Renal cortex interstitium (tissue), 15 donors: ENCODE measurements at places on chromosomes 12 and 14.

DNA sequence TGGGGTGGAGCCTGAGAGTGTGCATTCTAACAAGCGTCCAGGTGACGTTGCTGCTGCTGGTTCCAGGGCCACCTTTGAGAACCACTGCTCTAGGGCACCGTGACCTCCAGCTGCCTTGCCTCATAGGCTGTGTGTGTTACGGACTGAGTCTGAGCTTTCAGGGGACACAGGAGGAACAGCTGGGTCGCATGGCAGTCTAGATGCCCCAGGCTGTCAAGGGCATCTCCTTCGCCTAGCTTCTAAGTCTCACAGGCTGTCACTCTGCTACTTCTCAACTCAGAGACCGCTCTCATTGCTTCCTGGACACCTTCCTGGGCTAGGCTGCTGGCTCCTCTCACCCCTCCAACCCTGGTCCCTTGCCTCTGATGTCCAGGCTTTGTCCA lies 965 bp downstream of the KRT73 start:
- DNase-seq = no peak

GRCh38 chr14:55739967-55740648 lies 160.1 kb downstream of the KTN1 start:
- DNase-seq = no peak

DNA sequence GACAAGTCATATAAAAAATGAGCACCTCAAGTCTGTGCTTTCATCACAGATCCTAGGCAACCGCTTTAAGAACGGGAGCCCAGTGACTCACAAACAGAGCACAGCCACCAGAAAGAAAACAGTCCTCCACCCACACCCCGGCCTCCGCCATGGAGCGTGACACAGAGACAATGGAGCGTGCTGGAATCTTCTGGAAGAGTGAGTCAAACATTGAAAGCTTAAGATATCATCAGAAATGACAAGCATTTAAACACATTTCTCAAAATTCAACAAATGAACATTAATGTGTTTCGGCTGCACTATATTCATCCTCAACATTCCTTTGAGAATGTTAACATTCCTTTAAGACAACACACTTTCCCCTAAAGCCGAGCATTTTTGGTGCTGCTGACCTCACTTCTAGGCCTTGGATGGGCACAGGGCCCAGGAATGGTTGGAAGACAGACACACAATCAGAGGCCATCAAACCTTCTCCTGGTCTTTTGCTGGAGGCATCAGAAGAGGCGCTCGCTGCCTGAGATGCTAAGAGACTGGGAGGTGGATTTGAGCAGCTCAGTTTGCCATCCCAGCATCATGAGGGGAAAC lies 23.6 kb upstream of the TMEM132D start:
- DNase-seq = no peak

- no peak for DNase-seq
These were observed 1034.1 kb downstream of the BCL11B start for GRCh38 chr14:98237939-98238338.

GRCh38 chr12:65631621-65632111 lies 192.6 kb upstream of the HMGA2 start:
- DNase-seq = no peak

DNA sequence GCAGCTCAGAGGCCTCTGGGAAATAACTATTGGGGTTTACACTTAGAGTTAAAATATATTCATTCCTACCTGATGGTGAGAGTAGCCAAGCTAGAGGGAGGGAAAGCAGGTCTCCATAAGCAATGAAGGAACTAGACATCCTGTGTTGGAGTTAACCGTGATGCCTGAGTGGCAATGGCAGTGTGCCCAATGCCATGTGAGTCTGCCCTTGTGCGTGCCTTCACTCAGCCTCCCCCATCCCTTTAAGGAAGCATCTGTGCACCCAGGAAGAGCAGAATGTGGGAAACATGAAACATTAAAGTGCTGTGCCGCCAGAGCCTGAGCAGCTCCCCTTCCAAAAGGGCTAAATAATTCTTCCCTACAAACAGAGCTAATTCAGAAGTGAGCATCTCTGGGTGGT lies 76.3 kb downstream of the COX16 start:
- no peak for DNase-seq

DNA sequence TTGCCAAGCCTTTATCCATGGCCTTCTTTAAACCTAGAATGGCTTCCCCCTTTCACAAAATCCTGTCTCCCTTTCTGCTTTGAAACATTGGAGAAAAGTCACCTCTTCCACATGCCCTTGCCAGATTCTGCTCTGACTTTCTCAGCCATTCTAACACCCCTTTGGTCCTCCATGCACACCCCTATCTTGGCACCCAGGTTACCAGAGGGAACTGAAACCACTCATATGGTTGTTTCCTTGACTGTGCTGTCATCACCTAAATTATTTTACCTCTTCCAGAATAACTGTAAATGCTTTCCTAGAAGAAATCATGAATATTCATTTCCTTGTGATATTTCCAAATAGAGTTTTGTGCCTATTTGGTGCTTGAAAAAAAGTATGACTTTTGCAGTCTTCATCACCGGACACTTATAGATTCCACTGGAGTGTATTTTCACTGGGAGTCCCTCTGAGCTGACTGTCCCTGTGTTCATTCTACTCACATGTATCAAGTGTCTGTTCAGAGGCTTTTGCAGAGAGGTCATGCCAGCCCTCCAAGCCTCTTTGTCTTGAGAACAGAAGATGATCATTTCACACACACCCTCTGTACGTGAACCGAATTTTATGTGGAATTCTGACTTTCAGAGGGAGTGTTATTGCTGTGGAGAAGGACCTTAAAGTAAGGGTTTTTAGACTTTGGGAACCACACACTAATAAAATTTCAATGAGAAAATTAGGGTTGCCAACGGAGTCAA lies 74.1 kb downstream of the PLXNC1 start:
- DNase-seq = no peak

DNA sequence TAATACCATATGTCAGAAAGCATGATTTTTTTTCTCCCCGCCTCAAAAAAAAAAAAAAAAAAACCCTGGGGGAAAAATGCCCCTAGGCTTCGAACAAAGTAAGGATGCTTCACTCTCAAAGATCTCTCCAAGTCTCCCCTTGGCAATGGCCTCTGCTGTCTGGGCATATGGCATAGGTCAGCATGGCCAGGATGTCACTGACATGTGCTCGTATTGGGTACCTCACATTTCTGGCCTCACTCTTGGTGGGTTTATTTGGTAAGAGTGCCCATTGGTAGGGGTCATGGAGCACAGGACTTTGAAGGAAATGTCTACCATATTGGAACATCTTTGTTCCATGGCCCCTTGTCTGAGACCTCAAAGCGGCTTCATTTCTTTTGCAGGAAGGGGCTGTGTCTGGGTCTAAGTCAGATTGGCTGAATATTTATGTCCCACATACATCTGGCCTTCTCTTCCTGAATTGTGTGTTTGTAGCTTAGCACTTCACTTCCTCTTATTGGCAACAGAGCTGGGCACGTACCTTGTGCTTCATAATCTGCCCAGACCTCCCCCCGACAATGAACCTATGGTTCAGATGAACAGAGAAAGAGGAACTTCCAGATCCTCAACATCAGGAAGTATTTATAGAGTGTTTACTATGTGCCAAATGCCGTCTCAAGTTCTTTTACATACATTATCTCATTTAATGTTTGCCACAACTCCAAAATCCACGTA lies 36.3 kb upstream of the OAS1 start:
- DNase-seq = no peak

- no peak for DNase-seq
These were observed 811.7 kb downstream of the C12orf50 start for GRCh38 chr12:87217491-87217890.

- DNase-seq = no peak
These were observed 19.1 kb upstream of the DGLUCY start for GRCh38 chr14:91094772-91095171.

- DNase-seq = no peak
These were observed 36.6 kb upstream of the CHGA start for GRCh38 chr14:92886337-92886736.

DNA sequence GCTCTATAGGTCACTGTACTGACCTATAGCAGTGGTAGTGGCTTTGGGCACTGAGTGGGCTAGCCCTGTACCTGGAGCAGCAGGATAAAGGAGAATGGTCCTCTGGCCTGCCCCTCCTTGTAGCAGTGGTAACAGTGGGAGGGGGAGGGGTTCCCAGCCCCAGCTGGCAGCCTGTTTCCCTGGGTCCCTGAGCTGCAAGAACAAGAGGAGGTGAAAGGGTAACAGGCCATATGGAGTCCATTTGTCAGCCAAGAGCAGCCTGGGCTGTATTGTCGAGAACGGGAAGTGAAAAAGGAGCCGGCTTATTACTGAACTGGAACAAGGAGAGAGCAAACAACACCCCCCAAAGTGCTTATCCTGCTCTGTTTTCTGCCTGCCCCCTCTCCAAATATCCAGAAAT lies 73.8 kb upstream of the SRSF5 start:
- DNase-seq = no peak

DNA sequence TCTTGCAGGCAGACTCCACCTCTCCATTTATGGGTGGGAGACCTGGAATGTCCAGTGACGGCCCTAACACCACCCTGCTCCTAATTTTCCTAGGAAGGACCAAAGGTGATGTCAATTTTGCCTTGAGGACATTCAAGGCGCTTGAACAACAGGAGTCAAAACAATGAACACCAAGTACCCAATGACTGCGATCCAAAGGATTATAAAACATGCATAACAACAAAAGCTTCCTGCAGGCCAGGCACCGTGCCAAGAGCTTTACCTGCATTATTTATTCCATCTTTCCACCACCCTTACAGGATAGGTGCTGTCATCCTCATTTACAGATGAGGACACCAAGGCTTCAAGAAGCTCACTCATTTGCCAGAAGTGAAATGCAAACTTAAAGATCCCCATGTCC lies 15.2 kb upstream of the FOXN3 start:
- no peak for DNase-seq

DNA sequence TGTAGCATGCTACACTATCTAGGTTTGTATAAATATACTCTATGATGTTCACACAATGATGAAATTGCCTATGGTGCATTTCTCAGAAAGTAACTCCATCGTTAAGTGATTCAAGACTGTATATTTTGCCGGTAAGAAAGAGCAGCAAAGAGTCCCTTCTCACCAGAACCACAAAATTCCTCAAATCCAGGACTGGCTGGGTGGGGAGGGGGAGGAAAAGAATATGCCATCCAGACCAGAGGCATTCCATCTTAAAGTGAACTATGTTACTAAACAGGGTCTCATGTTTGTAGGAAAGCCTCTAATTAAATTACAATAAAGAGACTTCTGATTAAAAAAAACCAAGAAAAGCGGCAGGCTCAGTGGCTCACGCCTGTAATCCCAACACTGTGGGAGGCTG lies 11.5 kb downstream of the UBE2N start:
- no peak for DNase-seq

GRCh38 chr14:92426237-92426636 lies 87.3 kb upstream of the RIN3 start:
- DNase-seq = no peak

DNA sequence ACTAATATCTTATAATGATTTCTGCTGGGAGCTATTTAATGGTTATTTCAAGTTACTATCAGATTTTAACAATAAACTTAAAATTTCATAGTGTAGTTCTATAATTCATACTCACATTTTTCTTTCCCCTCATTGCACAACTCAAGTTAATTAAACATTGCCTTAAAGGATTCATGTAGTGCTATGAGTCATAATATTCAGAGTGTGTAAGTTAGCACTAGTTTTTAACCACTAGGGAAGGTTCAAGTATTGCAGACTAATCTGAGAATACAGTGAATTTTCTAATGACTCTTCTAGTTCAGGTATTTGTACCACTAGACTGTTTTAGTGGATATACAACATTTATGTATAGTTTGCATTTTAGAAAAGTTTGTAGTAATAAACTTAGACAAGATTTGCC lies 49.9 kb downstream of the FOXA1 start:
- DNase-seq = no peak

DNA sequence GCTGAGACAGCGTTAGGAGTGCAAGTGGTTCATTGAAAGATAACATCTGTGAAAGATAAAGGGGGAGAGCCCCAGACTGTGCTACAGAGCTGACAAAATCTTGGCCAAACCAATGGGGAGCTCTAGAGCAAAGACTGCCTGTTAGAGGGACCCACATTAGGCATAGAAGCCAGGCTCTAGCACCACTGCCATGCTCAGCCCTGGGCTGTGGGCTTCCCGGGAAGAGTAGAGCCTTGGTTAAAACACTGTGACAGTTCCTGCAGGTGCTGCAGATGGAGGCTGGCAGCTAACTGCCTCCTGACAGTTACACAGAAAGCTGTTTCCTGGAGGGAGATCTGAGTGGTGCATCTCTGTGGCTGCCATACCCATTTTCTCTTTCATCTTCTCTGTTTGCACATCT lies 23.0 kb downstream of the TSHR start:
- no peak for DNase-seq

DNA sequence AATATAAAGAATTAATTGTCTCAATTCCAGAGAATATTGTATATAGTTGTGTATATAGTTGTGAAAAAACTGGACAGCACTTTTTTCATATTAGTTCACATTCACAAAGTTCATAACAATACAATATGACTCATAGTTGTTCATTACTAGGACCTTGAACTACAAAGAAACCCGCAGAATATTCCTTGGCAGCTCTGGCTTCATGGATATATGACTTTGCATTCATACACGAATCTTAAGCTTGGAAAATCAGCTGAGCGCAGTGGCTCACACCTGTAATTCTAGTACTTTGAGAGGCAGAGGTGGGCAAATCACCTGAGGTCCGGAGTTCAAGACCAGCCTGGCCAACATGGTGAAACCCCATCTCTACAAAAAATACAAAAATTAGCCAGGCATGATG lies 38.1 kb upstream of the PCED1B start:
- no peak for DNase-seq

- DNase-seq = no peak
These were observed 114.6 kb upstream of the MED13L start for GRCh38 chr12:116392061-116392460.

GRCh38 chr12:3310271-3311026 lies 180.6 kb upstream of the PRMT8 start:
- DNase-seq = no peak

- DNase-seq = no peak
These were observed 104.0 kb downstream of the C14orf39 start for GRCh38 chr14:60381909-60382308.

DNA sequence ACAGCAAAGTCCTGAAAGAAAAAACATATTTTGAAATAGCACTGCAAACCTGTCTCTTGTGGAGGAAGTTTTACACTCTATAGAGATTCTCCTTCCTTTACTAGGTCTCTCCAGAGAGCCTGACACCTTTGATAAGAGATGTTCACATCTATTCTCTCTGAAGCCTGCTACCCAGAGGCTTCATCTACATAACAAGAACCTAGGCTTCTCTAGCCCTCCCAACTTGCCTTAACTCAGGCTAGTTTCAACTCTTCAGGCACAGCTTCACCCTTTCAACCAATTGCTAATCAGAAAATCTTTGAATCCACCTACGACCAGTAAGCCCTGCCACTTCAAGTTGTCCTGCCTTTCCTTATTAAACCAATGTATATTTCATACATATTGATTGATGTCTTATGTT lies 60.6 kb downstream of the IFNG start:
- no peak for DNase-seq

- DNase-seq = no peak
These were observed 14.5 kb downstream of the ARL6IP4 start for GRCh38 chr12:122994781-122995502.
